ENCODE measurements at places on chromosomes 6 and 20. TPM values are rescaled to one million over a fixed set of nuclear protein-coding genes. Genes with fewer than 3 reads are reported as not detected.

The DDO gene
- 0.89 TPM for total RNA-seq

GRCh38 chr6:129890701-129891100 is 29.6 kb upstream of the TMEM244 start:
- DNase-seq, result no peak

DNA sequence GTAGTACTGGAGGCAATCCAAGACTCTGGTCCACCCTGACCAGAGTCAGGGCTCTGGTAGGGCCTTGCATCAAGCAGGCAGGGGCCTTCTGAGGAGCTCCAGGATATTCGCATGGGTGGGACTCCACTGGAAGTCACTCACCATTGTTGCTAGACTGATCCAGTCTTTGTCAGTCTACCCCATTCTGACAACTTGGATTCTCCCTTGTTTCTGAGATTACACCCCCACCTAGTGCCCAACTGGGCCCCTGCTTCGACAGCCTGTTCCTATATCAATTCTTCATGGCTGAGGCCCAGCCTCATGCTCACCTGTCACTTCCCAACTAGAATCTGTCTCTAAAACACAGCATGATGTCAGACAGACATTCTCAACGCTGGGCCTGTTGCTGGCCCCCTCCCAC is 5.2 kb downstream of the SLC35D3 start:
- DNase-seq, result no peak

The CTAGE9 gene
- total RNA-seq, result not detected

GRCh38 chr6:83962582-83962981 is 71.0 kb upstream of the MRAP2 start:
- no peak for DNase-seq

The CRIP3 gene
- total RNA-seq, result not detected

The LY86 gene
- not detected for total RNA-seq

GRCh38 chr6:96022225-96022624 is 6.5 kb downstream of the FUT9 start:
- no peak for DNase-seq

- DNase-seq, result no peak
Measured at GRCh38 chr6:134235937-134236751, 81.8 kb downstream of the SGK1 start.
